ENCODE measurements at places on chromosomes 2 and 18. TPM values are rescaled to one million over a fixed set of nuclear protein-coding genes. Genes with fewer than 3 reads are reported as not detected.

Gene RGPD8
- 2.3 TPM for polyA plus RNA-seq

Gene LGALSL
- polyA plus RNA-seq, result 0.60 TPM

Gene ZSWIM2
- polyA plus RNA-seq, result not detected

Gene PLB1
- 0.25 TPM for polyA plus RNA-seq

DNA sequence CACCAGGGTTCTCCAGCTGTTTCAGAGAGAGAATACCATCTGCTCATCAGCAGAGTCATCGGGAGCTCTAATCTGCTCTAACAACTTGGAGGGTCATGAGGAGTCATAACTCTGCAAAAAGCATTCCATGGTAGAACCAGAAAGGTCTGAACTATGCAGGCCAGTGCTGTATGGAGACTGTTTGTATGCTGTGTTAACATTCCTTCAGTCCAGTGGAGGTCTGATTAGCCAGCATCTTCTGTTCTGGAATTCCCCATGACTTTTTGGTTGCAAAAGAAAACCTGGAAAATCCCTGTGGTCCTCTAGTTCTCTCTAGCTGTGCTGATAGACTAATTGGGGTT is 9.4 kb upstream of the ITGB6 start:
- DNase-seq, result peak; percentile 90

DNA sequence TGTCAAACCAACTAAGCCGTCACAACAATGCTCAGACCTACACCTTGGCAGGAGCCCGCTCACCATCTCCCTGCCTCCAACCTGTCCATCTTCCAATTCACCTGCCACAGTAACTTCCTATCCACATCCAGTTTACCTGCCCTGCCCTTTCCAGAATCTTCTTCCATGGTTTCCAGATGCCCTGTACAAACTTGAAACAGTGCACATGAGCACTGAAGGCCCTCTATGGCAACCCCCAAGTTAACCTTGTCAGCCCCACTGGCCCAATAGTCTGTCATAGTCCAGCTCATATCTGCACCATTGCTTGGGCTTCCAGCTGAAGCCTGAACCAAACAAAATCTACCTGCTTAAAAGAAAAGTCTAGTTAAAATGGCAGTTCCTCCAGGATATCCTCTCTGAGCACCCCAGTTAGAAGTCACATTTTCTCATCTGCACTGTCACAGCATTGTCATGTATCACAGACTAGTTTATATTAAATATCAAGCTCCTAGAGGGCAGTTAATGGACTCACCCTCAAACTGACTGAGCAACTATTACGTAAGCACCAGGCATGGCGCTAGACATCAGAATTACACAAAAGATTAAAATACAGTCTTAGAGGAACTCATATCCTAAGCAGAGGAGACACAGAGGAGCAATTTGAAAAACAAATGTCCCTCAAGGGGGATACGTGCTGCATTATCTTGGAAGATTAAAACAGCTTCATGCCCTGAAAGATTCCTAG is 11.6 kb downstream of the NFE2L2 start:
- no peak for DNase-seq

- peak; percentile 39 for DNase-seq
Measured at GRCh38 chr2:23293063-23293462, 91.9 kb upstream of the KLHL29 start.

- no peak for DNase-seq
Measured at GRCh38 chr2:32496662-32497061, 131.2 kb upstream of the TTC27 start.

DNA sequence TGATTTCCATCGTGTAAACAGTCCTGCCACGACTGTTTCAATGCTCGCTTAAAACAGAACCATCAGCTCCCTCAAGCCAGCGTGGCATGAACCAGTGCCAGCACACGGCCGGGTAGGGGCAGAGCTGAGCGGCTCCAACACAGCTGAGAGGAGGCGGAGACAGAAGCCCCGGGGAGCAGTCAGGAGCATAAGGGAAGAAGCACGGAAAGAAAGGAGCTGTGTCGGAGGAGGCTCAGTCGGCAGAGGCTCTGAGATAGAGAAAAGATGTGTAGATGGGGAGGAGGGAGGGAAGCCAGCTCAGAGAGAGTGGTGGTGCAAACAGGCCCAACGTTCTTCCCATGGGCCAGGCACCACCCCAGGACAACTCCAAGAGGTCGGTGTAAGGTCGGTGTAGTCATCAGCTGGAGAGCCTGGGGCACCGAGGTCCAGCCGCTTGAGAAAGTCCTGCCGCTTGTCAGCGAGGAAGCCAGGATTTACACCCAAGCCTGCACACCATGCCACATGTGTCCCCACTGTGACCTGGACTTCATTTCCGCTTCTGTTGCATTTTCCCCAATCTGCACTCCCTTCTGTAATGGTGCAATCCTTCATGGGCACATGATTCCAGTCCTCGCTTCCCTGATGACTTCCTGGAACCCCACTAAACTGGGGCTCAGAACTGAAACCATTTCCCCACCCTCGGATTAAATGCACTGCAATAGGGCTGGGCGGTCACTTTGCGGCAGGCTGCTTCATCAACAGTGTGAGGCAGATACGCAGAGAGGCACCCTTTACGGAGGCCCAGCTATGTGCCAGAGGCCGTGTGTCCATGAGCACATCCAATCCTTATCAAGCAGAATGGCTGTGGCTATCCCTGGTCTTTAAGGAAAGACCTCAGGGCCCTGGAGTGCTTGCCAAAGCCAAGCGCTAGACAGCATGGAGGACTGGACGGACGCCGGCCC is 43.5 kb downstream of the CYP27C1 start:
- DNase-seq, result peak; percentile 81

DNA sequence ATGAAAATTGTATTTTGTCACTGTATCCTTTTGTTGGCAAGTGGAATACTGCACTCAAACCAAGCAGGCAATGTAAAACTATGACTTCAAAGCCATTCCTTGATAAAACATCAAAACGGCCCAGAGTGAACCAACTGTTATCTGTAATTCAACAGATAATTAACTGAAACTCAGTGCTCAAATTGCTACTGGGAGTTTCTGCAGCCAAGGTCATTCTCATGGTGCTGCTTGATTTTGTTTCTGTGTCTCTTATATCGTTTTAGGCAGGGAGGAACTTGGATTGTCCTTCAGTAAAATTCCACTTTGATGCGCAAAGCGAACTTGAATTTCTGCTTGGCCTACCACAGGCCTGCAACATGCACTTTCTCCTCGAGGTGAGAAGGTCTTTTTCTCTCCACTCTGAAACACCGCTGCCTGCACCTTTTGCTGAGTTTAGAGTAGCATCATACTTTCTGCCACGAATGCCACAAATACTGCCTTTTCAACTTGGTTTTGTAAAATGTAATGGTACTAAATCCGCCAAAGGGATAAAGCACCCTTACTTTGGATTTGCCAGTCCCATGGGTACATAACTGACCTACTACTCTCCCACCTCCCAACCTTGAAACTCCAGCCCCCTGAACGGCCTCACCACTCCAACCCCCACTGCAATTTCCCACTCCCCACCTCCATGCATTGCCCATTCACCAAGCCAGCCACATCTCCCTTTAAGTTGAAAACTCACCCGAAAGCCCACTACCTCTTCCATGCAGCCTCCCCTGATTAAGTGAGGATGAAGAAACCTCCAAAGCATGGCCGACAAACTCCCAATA is 204.7 kb downstream of the TGIF1 start:
- DNase-seq, result no peak

DNA sequence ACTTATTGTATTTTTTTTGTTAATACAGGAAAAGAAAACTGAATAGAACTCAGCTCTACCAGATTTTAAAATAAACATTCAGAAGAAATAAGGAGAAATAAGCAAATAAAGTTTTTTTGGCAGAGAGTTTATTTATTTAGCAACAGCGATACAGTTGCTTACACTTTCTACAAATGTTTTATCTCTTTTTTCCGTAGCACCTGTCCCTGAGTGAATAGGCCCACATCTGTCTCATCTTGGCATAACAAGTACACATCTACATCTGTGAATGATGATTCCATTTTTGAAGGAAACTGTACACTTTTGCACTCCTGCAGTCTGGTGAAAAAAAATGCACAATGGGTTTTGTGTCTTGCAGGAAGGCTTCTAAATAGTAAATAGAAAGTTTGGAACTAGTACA is 783.6 kb upstream of the ZEB2 start:
- no peak for DNase-seq

DNA sequence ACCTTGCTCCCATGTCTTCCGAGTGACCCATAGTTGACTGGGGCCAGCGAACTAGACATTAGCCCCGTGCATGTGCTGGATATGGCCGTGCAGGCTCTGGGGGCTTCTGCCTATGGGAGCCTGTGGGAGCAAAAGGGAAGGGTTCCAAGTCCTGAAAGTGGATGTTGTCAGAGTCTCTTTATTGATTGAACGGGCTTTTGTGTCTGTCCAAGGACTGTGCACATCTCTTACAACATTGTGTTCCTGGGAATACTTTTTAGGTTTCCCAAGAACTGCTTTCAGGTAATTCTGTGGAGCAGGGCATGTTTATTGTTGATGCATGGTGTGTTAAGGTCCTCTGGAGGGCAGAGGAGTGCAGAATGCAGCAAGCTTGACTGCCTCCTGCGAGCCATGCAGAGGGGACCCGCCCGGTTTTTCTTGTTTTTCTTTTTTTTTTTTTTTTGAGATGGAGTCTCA is 5.0 kb downstream of the RNF144A start:
- DNase-seq, result peak; percentile 21

GRCh38 chr2:4140281-4140970 is 437.1 kb downstream of the DCDC2C start:
- DNase-seq, result no peak
